ENCODE measurements at places on chromosomes 6 and 20.

DNA sequence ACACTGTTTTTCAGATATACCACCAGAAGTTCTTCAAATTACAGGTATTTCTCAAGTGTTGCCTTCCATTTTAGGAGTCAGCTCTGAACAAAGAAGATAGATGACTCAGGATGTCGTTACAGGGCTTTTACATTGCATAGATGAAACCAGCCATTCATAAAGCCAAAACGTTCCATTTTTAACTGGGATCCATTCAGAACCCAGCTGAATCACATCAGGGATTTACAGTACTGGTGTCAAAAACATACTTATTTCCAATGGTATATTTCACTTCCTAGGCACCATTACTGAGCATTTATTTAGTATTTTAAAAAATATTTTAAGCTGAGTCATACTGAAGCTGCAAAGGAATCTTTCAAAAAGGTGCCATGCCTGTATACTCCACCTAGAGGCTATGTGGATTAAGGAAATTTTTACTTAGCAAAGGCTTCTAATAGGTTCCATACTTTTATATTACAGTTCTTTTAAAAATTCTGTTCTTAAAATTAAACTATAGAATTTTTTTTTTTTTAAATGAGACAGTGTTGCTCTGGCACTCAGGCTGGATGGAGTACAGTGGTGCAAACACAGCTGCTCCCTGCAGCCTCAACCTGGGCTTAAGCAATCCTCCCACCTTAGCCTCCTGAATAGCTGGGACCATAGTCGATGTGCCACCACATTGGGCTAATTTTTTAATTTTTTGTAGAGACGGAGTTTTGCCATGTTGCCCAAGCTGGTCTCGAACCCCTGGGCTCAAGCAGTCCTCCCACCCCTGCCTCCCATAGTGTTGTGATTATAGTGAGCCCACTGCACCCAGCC, 2.6 kb downstream of the ASF1A start:
- no peak for DNase-seq

DNA sequence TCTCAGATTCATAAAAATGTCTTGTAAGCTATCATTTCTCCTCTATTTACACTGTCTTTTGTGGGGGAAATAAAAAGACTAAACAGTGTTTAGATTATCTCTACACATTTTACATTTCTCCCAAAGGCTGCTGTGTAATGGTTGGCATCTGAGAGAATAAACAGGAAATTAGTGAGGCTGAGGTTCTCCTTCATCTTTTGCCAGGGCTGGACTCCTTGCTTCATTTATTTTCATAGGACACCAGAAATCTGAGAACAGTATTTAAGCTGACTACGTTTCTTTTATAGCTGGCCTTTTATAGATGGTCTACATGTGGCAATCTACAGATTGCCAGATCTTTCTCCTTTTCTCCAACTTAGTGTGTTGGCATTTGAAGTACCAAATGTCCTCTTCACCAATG, 41.5 kb downstream of the PLCB4 start:
- DNase-seq = no peak

- DNase-seq = no peak
Measured at GRCh38 chr6:97282238-97282725, 734 bp downstream of the MMS22L start.

DNA sequence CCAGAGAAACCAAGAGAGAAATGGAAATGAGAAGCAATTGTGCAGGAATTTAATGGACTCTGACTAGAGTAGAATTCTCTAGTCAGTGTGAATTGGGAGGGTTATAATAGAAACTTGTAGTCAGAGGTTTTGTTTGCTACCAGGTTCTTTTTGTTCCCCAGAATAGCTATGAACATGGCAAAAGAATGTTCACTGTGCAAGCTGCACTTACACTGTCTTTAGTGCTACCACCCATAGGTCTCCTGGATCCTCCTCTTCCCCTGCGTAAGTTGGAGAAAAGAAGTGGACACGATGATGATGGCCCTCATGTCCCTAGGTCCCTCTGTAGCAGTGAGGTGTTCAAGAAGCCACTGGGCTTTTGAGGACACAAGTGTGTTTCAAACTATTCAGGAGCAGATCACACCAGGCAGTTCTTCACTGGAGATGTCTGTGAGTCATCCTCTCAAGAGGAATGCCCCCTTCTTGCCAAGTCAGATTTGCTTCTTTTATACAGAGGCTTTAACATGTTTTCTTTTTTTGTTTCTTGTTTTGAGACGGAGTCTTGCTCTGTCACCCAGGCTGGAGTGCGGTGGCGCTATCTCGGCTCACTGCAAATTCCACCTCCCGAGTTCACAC, 47.6 kb upstream of the SMIM8 start:
- DNase-seq = no peak

GRCh38 chr20:38135651-38136420, 29.2 kb downstream of the TGM2 start:
- DNase-seq = no peak

- DNase-seq = no peak
Measured at GRCh38 chr6:108914235-108915022, 66.2 kb downstream of the ARMC2 start.

- no peak for DNase-seq
Measured at GRCh38 chr6:43901733-43902230, 131.8 kb downstream of the VEGFA start.

GRCh38 chr20:62282877-62283503, 19.8 kb upstream of the ADRM1 start:
- DNase-seq = no peak

DNA sequence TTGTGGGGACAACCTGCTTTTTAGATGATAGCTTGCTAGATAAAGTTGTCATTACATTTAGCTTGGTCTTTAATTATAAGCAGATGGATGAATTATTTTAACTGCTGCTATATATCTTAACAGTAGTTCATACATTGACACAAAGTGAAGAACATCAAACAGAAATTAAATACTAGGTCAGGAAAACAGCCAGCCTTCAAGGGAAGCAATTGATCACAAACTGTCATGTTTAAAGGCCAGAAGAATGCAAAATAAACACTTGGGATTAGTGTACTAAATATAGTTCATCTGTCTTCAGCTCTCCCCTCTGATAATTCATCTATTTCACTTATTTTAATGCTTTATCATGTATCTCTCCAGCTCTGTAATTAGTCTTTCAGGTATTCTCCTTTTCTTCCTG, 225.1 kb upstream of the FERMT1 start:
- DNase-seq = no peak

GRCh38 chr20:46230801-46231282, 77.5 kb downstream of the CDH22 start:
- DNase-seq = no peak

DNA sequence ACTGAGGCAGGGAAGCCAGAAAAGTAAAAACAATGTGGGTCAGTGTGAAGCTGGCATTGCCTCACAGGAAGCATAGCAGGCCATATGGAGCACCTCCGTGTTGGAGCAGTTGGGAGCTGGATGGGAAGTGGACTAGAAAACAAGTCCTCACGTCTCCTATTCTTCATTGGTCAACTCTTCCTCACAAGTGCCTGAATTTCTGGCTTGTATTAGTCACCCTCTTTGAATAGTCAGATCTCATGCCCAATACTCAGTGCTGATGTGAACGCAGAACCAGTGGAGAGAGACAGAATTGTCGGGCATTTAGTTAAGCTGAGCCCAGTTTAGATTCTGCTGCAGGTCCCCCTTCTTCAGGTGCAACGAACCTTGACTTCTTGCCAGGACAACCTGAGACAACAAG, 22.3 kb upstream of the RSPO3 start:
- no peak for DNase-seq

GRCh38 chr20:48841196-48841874, 13.5 kb upstream of the PREX1 start:
- no peak for DNase-seq

- no peak for DNase-seq
Measured at GRCh38 chr6:150617496-150618460, 18.1 kb downstream of the PLEKHG1 start.

GRCh38 chr6:117028256-117028655, 151.2 kb downstream of the RFX6 start:
- no peak for DNase-seq

DNA sequence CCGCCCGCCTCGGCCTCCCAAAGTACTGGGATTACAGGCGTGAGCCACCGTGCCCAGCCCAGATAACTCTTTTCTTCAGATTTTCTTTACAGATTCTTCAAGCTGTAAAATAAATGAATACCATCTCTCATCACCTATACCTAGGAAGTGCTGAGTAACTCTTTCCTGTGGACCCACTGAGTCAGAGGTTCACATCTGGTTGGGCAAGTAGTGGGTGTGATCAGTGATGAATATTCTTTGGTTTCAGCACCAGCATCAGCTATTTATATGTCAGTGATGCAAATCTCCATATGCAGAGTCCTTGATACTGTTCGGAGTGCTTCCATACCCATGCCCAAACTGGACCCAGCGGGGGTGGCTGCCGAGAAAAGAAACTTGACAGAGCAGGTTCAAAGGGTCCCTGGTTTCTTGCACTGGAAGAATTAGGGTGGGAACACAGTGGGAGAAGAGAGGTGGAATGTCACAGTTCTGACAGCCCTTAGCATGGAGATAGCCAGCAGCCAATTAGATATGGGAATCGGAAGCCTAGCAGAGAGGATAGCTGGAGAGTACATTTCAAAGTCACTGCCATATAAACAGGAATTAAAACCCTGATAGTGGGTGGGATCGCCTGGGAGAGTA, 64.9 kb upstream of the DDR1 start:
- DNase-seq = no peak
